ENCODE measurements at places on chromosomes 5 and 9.

DNA sequence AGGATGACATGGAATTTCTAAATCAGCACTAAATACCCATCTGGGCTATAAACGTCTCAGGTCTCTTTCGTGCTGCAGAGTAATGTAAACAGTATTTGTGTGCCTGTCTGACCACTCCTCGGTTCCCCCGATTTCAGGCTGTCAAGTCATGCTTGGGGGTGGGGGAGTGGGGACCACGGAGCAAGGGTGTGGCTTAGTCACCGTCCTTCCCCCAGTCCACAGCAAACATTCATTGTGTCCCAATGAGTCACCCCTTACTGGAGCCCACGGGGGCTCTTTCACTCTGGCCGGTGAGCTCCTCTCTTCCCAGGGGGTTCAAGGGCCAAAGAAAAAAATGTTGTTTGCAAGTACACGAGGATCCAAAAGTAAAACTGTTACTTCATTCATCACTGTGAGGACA is 72.4 kb upstream of the ICE1 start:
- DNase-seq = no peak

DNA sequence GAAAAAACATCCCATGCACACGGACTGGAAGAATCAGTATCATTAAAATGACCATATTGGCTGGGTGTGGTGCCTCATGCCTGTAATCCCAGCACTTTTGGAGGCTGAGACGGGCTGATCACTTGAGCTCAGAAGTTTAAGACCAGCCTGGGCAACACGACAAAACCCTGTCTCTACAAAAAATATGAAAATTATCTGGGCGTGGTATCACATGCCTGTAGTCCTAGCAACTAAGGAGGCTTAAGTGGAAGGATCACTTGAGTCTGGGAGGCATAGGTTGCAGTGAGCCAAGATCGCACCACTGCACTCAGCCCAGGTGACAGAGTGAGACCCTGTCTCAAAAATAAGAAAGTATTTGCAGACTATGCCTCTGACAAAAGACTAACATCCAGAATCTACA is 68.4 kb downstream of the TTC39B start:
- DNase-seq = no peak

- no peak for DNase-seq
Measured at GRCh38 chr5:37214550-37214949, 34.6 kb downstream of the CPLANE1 start.

DNA sequence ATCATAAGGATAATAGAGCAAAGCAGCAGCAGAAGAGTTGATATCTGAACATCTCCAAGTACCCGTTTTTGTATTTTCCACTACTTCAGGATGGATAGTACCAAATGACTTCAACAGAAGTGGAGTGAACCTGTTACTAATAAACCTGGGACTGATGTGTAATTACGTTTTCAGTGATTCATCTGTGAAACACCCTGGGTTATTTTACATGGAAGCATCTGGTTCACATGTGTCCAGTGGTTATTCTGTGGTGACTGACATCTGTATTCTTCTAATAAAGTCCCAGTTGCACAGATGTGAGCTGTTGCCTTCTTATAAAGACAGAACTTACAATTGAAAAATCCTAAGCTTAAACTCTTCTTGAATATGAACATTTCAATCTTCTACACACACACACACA is 139.7 kb upstream of the VCAN start:
- no peak for DNase-seq

DNA sequence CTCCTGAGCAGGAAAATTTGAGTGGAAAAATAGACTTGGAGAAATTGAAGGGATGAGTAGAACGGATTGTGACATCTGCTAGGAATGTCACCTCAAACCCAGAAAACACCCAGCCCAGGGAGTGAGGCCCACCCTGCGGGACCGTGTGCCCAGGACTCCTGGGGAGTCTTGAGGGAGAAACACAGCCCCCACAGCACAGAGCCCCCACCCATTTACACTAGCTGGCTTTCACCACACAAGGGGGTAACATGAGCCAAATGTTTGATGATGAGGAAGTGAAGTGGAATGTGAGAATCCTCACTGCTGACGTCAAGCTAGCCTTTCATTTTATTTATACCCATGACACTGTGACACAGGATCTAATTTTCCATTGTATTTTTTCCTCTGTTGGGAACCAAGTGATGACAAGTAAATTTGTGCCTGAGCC is 42.8 kb upstream of the PDE8B start:
- DNase-seq = no peak

- no peak for DNase-seq
Measured at GRCh38 chr5:115460472-115460871, 84.1 kb downstream of the FEM1C start.

DNA sequence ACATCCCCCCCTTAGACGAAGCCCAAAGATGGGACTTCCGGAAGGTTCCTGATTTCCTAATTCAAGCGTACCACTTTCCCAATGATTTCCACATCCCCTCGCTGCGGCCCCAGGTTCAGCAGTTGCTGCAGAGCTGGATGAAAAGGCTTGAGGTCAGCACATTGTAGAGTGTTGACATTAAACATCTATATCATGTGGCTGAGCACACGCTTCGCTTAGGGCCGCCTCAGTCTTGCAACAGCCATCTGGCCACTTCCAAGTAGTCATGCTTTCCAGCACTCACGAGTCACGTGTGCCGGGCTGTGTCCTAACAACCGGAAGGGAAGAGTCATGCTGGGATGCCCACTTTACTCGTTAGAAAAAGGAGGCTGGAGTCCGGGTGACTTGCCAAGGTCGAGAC is 340.6 kb upstream of the IRX4 start:
- no peak for DNase-seq

DNA sequence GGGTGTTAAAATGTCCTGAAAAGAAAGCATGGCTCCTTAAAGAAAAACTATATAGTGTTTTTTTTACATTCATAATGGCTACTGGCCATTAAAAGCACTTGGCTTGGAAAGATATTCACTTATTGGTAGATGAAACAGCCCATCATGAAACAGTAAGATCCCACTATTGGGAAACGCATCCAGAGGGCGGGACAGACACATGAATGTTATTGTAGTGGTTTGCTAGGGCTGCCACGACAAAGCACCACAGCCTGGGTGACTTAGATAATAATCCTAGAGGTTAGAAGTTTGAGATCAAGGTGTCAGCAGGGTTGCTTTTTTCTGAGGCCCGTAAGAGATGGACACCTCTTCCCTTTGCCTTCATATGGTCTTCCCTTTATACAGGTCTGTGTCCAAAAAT is 139.4 kb upstream of the ANKH start:
- no peak for DNase-seq

GRCh38 chr9:12640016-12640587 is 53.1 kb upstream of the TYRP1 start:
- DNase-seq = no peak

- no peak for DNase-seq
Measured at GRCh38 chr5:121737120-121737519, 114.6 kb upstream of the FTMT start.

DNA sequence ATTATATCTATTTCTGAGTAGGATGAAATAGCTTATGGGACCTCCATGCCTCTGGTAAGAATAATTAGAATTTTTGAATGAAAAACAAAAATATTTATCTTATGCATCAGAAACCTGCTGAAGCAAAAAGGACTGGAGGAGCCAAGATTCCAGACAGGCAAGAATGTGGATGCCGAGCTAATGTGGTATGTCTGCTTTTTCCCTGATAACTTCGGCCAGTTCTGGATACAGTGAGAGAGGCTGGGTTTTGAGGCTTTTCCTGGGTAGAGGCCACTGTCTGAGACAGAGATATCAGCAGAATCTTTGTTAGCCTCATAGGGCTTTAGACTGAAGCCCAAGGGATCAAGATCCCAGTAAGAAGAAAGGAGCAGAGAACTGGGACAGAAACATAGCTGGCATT is 5.2 kb upstream of the CTNND2 start:
- DNase-seq = no peak

DNA sequence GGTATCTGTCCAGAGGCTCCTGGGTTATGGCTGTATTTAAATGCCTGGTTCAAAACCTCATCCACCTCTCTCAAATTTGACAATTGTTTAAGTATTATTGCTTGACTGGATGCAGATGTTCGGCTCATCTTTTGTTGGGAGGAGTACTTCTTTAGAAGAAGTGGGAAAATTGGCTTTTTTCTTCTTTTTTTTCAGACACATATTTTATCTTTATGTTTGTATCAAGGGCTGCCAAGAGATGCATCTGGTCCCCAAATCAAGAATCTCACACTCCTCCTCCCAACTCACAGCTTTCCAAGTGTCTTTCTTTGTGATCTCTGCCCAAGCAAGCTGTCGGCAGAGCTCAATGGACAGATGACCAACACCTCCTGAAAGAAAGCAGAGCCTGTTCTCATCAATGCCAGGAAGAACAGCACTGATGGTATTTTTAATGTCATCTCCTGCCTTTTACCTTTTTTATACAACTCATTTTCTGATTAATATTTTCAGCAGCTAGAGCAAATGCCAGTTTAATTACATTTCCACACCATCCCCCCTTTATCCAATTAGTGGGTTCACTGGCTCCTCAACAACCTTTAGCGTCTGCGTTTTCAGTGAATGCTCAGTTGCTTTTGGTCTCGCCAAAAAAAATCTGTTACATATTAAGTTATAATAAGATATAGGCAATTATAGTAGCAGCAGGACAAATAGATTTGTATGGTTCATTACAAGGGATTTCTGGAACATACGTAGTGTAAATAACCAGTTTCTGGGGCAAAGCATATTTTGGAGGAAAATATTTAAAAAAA is 110.3 kb upstream of the SLIT3 start:
- no peak for DNase-seq

DNA sequence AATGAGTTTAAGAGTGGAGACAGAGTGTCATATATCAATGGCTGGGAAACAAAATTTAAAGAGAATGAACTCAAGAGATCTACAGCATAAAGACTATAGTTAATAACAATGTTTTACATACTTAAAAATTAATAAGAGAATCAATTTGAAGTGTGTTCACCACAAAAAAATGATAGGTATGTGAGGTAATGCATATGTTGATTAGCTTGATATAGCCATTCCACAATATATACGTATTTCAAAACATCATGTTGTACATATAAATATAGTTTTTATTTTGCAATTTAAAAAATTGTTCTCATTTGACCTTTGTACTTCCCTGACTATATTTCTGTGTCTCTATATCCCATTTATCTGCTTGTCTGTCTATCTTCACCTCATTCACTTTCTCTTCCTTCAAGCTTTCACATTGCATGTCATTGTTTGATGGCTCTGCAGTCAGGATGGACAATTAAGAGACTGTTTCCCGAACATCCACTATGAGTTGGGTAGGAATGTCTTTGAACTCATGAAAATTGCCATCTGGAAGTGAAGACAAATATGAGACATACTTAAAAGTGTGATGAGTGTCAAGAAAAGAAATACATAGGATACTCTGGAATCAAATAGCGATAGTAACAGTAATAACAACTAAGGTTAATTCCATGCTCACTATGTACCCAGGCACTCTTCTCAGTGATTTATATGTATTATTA is 359.9 kb upstream of the ACTBL2 start:
- no peak for DNase-seq

DNA sequence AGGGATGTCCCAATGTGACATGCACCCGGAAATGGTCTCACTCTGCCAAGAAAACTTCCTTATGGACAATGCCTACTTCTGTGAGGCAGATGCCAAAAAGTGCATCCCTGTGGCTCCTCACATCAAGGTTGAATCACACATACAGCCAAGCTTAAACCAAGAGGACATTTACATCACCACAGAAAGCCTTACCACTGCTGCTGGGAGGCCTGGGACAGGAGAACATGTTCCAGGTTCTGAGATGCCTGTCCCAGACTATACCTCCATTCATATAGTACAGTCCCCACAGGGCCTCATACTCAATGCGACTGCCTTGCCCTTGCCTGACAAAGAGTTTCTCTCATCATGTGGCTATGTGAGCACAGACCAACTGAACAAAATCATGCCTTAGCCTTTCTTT is 37.6 kb upstream of the CCDC152 start:
- no peak for DNase-seq

DNA sequence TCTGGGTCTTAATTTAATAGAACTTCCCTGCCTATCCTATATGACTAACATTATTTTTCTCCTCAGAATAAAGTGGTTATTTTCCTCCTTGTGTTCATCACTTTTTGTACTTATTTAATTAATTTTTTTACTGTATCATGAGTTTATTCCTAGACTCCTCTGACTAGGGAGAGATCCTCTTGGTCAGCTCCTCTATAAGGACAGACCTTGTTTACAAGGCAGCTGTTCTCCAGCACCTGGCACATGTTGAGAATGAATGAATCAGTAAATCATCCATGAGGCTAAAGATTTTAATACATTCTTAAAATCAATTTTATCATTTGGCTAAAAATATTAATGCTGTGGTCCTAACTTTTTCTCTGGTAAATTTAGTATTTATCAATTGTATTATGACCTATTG is 139.8 kb downstream of the NUDT12 start:
- no peak for DNase-seq

DNA sequence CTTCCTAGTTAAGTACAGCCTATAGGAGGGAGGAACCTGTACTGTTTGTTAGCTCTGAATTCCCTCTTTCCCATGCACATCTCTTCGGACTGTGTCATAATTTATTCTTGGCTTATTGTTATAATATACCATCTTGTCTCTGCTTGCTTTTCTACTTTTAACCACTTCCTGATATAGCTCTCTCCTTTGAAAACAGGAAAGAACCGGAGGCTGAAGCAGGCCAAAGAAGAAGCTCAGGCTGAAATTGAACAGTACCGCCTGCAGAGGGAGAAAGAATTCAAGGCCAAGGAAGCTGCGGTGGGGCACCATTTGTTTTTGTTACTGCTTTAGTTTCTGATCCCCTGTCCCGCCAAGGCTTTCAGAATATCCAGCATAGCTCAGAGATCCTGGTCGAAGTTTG is 4.8 kb downstream of the ATP6V1G1 start:
- DNase-seq = peak; percentile 44

GRCh38 chr5:43609752-43610151 is 6.8 kb downstream of the NNT start:
- DNase-seq = no peak

DNA sequence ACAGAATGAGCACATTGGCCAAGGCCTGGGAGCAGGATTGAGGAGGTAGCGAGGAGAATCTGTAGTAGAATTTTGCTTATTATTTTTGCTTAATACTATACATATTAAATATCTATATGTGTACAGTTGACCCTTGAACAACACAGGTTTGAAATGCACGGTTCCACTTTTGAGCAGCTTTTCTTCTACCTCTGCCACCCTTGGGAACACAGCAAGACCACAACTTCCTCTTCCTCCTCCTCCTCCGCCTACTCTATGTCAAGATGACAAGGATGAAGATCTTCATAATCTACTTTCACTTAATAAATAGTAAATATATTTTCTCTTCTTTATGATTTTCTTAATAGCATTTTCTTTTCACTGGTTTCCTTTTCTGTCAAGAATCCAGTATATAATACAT is 541.4 kb downstream of the KCTD16 start:
- no peak for DNase-seq

- DNase-seq = no peak
Measured at GRCh38 chr5:167244583-167244982, 1046.9 kb upstream of the WWC1 start.
